ACHN (cell line): ENCODE measurements at places on chromosomes 4 and X.

DNA sequence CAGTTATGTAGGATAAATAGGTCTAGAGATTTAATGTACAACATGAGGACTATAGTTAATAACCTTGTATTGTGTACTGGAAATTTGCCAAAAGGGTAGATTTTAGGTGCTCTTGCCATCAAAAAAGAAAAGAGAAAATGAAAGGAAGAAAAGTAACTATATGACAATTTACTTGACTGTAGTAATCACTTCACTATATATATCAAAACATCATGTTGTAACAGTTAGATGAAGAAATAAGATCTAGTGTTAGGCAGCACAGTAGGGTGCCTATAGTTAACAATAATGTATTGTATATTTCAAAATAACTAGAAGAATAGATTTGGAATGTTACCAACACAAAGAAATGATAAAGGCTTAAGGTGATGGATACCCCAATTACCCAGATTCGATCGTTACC is 35.9 kb upstream of the AP1S2 start:
- DNase-seq, result no peak

DNA sequence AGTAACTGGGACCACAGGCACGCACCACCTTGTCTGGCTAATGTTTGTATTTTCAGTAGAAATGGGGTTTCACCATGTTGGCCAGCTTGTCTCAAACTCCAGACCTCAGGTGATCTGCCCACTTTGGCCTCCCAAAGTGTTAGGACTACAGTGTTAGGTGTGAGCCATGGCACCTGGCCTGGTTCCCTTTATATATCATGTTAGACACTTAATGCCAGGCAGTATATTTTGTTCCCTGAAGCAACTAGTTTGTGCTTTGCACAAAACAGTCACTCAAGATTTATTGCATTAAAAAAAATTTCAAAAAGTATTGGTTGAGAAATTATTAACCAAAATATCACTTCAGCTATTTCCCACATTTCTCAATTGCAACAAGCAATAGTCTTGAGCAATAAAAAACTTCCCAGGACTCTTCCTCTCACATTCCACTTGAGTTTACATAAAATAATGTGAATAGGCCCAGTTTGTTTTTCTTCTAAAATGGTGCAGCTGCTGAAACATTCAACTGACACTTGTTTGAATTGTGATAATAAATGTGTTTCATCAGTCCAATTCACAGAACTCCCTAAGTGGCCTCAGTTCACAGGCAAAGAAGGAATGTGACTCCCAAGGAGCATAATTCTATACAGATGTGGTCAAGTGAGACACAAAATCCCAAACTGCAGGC is 22.7 kb downstream of the CXCL1 start:
- no peak for DNase-seq

DNA sequence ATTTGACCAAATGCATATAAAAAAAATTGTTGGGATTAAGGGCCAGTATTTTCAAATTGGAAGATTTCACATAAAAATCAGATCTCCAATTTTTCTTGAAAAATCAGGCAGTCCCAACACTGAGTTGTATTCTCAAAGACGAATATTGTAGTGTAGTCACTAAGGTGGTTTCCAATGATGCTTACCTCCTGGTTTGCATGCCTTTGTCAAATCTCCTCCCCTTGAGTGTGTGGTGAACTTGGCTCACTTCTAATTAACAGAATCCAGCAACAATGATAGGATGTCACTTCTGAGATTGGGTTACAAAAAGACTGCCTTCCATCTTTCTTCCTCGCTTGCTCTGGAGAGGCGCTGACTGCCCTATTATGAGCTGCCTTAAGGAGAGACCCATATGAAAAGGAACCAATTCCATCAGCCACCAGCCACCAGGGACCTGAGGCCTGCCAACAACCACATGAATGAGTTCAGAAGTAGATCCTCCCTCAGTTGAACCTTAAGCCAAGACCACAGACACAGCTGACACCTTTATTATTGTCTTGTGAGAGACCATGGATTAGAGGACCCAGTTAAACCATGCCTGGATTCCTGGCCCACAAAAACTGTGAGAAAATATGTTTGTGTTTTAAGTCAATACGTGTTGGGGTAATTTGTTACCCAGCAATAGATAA is 31.2 kb upstream of the TSPAN5 start:
- DNase-seq, result no peak

- DNase-seq, result no peak
Observed at GRCh38 chrX:118208481-118208880, 91.9 kb upstream of the KLHL13 start.
